ENCODE measurements at places on chromosomes 5 and 9. TPM values are rescaled to one million over a fixed set of nuclear protein-coding genes. Genes with fewer than 3 reads are reported as not detected.

Gene SECISBP2
- 77.8 TPM for polyA plus RNA-seq

Gene NRARP
- 11.1 TPM for polyA plus RNA-seq

Gene DBH
- 1.4 TPM for polyA plus RNA-seq

Gene QSOX2
- 11.7 TPM for polyA plus RNA-seq

Gene FCN2
- not detected for polyA plus RNA-seq

Gene IL5
- polyA plus RNA-seq = 0.40 TPM

Gene SARDH
- polyA plus RNA-seq = 10.1 TPM

Gene NRG2
- 7.4 TPM for polyA plus RNA-seq

Gene SRD5A1
- 13.6 TPM for polyA plus RNA-seq

Gene HACD4
- polyA plus RNA-seq = 12.2 TPM

Gene DTWD2
- 8.5 TPM for polyA plus RNA-seq

Gene MYOZ3
- polyA plus RNA-seq = 12.0 TPM

Gene MOCS2
- polyA plus RNA-seq = 45.3 TPM

Gene ZER1
- polyA plus RNA-seq = 33.4 TPM

Gene SOWAHA
- polyA plus RNA-seq = not detected

Gene IFNK
- not detected for polyA plus RNA-seq

Gene TNPO1
- 87.2 TPM for polyA plus RNA-seq

Gene MCCC2
- 46.6 TPM for polyA plus RNA-seq

Gene WDR38
- 3.4 TPM for polyA plus RNA-seq

Gene C5orf34
- 7.0 TPM for polyA plus RNA-seq

Gene IRX1
- 39.9 TPM for polyA plus RNA-seq

Gene FCN1
- 5.8 TPM for polyA plus RNA-seq

Gene SOHLH1
- not detected for polyA plus RNA-seq

Gene TXNDC8
- polyA plus RNA-seq = not detected

Gene DPYSL3
- polyA plus RNA-seq = 83.8 TPM

Gene GABRA1
- polyA plus RNA-seq = 0.35 TPM

Gene ENTPD8
- 0.52 TPM for polyA plus RNA-seq

Gene COMMD10
- 44.1 TPM for polyA plus RNA-seq

Gene TMEM171
- not detected for polyA plus RNA-seq

Gene PCDHA4
- 0.51 TPM for polyA plus RNA-seq

Gene WDR31
- 6.7 TPM for polyA plus RNA-seq

Gene ZDHHC11
- polyA plus RNA-seq = 28.5 TPM

Gene TSSK1B
- not detected for polyA plus RNA-seq

Gene NPR2
- polyA plus RNA-seq = 48.2 TPM

Gene DMGDH
- polyA plus RNA-seq = 2.7 TPM

Gene CRB2
- 0.58 TPM for polyA plus RNA-seq

Gene IRGM
- 0.70 TPM for polyA plus RNA-seq

Gene IFNA6
- not detected for polyA plus RNA-seq

Gene PCDHGA8
- polyA plus RNA-seq = 0.68 TPM

Gene PCDHGA6
- 6.4 TPM for polyA plus RNA-seq

Gene GSN
- 51.5 TPM for polyA plus RNA-seq

Gene PKD2L2
- 0.82 TPM for polyA plus RNA-seq

Gene DRD1
- 0.35 TPM for polyA plus RNA-seq

Gene IRX4
- polyA plus RNA-seq = not detected

Gene WDR5
- 31.4 TPM for polyA plus RNA-seq

Gene CAVIN4
- polyA plus RNA-seq = 2.2 TPM

Gene THBS4
- polyA plus RNA-seq = 6.0 TPM

Gene ABO
- 2.6 TPM for polyA plus RNA-seq

Gene CFAP90
- polyA plus RNA-seq = 2.4 TPM

Gene DAB2
- polyA plus RNA-seq = 139 TPM

Gene NUTM2F
- 0.11 TPM for polyA plus RNA-seq
